ENCODE measurements at places on chromosomes 6 and 20.

DNA sequence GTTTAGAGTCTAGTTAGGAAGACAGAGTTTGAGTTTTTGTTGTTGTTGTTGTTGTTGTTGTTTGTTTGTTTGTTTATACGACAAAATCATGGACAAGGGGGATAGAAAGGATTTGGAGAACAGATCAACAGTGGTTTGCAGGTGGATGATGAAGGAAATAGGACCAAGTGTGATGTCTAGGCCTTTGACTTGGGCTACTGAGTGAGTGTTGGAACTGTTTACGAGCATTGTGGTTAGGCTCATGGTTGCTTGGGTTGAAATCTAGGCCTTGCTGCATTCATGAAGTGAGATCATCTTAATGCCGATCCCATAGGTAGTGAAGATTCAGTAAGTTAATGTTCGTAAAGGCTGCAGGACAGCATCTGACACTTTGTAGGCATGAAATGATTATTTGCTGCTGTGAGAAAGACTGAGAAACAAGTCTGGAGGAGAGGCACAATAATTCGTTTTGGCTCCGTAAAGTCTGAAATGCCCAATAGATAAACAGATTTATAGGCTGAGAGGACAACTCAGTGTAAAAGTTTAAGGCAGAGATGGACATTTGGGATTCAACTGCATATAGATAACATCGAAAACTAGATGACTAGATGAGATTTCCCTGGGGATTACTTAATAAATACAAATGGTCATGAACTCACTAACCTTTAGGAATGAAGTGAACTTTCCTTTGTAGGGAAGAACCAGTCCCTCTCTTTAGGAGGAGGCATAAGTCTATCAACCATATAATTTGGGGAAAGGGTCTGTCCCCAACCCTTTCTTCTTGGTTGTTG is 70.0 kb downstream of the HDDC2 start:
- DNase-seq, result no peak

DNA sequence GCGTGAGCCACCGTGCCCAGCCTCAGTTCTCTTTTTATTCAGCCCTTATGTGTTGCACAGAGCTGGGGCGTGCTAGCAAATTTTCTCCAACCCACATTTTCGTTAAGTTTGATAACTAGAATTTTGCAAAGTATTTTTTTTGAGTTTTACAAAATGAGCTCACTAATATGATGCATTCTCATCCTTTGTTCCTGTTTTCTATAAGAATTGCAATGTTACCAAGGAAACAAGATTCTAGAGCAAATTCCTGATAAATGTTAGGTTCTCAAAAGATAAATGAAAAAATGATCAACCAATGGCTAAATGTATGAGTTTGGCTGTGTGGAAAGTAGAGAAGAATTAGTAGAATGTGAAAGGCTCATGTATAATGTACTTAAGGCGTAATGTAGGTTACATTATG is 529.8 kb downstream of the MAFB start:
- DNase-seq, result no peak

DNA sequence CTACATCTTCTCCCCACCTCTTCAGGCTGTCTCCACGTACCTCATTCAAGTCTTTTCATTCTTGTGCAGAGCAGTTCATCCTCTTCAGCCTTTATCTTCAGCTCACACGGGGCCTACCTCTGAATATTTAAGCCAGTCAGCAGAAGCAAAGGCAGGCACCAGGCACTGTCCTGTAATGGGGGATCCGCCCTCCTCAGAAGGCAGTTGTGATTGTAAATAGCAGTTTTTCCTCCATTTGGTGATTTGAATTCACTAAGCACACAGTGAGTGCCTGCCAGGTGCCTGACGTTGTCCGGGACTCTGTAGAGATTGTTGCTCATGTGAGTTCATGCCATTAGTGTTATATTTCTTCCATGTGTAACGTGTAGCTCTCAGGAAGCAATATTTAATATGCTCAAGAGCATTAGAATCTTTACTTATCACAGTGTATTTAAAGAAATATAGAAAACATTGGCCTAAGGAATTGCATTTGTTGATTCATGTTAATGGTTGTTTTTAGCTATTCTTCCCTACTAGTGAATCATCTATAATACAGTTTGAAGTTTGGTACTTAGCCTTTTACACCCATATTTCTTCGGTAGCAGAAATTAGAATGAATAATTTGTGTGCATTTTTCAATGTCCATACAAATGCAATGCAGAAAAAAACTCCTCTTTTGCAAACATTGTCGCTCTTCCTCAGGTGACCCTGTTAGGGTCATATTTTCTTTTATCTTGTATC is 17.9 kb downstream of the BPHL start:
- DNase-seq, result no peak

DNA sequence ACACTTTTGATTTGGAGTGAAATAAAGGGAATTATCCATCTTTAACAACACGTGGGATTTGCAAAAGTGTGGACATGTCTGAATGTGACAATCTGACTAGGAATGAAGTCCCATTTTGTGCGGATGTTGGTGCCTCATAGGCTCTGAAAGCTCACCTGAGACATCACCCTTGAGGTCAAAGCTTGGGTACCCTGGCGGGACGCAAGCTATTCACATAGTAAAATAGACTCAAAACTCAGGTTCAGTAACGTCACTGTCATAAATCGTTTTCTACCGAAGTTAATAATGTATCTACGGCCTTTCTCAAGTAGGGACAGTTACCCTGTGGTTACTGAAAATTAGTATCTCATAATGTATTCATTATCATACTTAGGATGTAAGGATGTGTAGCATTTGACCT is 61.8 kb downstream of the AKAP12 start:
- no peak for DNase-seq

GRCh38 chr6:56096541-56096940 is 150.8 kb downstream of the COL21A1 start:
- DNase-seq, result no peak

DNA sequence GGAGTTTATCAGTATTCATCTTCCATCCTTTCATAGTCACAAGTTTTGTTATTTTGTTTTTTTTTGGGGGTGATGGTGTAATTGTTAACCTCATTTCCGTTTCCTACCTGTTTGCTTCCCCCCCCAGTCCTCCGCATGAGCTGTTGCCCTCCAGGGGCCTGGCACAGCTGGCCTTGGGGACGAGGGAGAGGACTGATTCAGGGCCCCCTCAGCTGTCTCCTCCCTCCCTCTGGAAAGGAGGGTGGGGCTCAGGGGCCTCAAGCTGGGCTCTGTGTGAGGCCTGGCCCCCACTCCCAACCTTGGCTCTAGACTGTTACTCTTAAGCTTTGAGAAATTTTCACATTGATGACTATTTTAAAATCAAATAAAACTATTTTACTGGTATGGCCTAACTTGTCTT is 4.0 kb downstream of the LRRC73 start:
- DNase-seq, result no peak

DNA sequence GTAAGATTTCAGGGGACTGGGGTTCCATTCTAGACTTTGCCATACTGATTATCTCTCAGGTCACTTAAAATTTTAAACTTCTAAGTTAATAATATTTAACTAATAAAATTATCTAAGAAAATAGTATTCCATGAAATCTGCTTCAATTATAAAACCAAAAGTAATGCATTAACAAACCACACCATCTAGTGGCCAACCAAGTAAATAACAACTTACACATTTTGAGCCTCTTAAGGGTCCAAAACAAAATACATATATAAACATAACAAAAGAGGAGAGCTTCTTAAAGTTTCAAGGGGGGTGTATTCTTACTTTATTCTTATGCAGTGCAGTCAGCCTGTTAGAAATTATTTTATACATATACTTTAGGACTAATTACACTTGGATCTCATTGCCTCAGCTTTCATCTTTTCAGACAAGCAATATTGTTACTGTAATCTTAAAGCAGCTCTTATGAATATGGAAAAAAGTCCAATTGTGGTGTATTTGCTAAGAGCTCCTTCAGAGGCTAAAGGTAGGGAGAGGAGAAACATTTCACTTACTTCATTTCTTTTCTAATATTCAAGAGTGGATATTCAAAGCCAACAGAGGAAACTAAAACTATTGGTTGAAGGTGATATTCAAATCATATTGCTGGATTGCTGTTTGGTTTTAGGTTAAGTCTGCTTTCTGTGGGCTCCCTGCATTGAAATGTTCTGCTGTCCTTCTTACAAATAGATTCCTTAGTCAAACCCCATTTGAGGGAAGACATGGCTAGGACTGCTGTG is 199.7 kb upstream of the SIM1 start:
- no peak for DNase-seq

DNA sequence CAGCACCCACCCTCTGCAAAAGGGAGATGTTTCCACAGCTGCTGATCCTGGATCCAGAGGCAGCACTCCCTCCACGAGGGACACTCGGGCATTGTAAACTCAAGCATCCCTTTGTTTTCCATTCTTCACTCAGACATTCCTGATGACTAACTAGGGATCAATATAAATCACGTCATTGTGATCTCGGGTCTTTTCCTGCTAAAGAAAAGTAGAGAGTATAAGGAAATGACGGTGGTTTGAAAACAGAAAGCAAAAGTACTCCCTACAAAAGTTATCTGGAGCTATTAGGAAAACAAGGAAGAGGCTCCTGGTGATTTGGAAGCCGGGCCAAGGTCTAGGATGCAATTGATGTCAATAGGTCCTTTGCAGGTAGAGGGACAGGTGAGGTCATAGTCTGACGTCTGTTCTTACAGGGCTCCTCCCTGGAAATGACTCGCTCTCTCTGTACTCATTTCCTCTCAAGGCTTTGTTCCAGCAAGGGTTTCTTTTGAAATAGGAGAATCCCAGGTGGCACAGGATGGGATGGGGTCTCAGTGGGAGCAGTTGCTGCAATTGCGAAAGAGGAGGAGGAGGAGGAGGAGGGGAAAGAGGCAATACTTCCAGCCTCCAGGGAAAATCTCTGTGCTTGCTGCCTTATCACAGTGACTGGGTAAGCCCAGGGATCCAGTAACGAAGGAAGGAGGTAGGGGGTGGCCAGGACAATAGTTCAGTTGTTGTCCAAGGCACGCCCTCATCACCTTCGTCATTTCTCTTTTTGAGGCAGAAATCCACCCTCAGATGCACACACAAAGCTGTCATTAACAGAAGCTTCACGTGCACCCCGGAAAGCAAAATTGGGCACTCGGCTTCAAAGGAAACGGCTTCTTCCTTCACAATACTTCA is 222.8 kb downstream of the LY86 start:
- peak; percentile 74 for DNase-seq

All from COR-L47 (cell line).